ENCODE measurements at places on chromosomes 7 and 10.

DNA sequence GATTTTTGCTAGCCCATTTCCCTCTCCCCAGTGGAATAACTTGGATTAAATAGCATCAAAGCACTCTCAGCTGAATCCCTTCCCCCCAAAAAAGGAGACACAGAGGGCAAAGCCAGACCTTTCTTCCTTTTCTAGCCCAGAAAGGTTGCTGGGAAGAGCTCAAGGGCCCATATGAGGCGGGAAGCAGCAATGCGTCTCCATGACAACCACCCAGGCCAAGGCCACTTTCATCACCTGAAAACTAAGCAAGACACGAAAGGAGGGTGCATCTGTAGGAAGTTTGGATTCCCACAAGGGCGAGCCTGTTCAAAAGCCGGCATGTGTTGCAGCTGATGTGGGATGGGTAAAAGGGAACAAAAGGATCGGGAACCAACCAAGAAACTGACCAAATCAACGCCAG lies 229.1 kb downstream of the PLXNA4 start:
- DNase-seq: no peak

GRCh38 chr7:116772926-116773749 lies 89.2 kb upstream of the CAPZA2 start:
- DNase-seq: no peak

DNA sequence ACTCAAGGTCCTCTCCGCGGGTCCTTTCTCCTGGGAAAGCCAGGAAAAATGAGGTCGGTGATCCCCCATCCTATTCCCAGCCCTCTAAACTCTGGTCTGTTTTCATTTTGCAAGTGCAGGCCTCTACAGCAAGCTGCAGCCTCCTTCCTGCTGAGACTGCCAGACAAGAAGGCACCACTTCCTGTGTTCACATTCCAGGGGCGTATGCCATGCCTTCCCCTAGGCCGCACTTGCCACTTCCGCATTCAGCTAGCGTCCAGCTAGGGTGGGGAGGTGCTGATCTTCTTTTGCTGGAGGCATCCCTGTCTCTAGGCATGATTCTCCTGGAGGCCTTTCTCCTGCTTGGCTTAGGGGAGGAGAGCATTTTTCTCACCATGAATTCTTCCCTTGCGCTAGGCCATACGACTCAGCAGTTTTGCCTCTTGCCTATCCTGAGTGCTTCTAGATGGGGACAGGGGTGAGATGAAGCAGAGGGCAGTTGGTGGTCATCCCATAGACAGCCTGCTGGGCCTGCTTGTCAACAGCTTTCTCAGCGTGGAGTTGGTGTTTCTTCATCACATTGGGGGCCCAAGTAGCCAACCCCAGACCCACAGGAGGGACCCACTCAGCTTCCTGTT lies 328.9 kb downstream of the RPS24 start:
- DNase-seq: no peak

DNA sequence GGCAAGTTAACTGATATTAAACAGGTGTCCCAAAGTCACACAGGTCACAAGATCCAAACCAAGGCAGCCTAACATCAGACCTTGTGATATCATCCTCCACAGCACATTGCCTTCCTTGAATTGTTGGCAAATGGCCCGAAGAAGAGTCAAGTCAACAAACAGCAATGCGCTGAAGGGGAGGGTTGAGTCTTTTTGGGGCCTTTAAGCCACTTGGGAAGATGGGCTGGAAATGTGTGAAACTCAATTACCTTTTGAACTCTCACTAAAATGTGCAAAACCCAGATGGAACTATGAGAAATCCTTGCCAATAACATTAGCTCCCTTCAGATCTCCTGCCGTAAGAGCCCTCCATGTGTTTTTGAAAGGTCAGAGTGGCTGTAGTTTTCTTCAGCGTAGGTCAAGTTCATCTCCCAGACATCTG lies 47.9 kb upstream of the STK17A start:
- no peak for DNase-seq

Measured in NCI-H345 (cell line).